A673 (cell line): ENCODE measurements at places on chromosomes 7 and 10. TPM values are rescaled to one million over a fixed set of nuclear protein-coding genes. Genes with fewer than 3 reads are reported as not detected.

The FAM25C gene
- total RNA-seq = not detected in 2 replicates

The CDH23 gene
- total RNA-seq = 49.7 and 50.7 TPM in 2 replicates

The PRSS1 gene
- not detected in 2 replicates for total RNA-seq

The PRXL2A gene
- total RNA-seq = 98.7 and 100 TPM in 2 replicates

The MBL2 gene
- not detected in 2 replicates for total RNA-seq
